ENCODE measurements at places on chromosomes 12 and 14.

DNA sequence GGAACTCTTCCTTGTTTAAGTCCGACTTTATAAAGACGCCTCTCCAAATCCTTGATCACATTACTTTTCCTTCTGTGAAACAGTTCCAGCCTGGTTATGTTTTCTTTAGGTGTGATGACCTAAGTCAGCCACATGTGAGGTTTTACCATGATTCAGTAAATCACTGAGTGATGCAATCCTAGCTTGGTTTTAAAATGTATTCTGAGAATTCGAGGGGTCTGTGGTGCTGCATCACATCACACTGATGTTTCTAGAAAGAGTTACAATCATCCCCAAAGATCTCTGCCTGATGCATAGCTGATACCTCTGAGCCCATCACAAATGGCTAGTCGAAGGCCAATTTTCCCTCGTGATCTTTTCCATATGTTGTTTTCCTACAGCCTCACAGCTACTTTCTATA, 152.7 kb downstream of the ANO2 start:
- no peak for DNase-seq

DNA sequence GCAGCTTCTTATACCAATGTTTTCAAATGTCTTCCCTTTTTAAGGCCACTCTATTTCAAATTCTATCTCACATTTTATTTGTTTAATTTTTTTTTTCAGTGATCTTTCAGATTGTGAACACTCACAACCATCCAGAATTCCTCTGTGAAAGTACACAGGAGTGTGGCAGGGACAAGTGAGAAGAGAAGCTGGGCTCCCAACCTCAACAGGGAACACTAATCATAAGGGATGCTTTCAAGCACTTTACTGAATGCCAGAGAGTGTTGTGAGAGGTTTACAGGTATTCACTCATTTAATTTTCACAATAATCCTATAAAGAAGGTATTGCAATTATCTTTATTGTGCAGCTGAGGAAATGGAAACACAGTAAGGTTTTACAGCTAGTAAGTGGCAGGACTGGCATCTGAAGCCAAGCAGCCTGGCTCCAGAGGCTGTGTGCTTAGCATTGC, 60.1 kb upstream of the PYGL start:
- no peak for DNase-seq

DNA sequence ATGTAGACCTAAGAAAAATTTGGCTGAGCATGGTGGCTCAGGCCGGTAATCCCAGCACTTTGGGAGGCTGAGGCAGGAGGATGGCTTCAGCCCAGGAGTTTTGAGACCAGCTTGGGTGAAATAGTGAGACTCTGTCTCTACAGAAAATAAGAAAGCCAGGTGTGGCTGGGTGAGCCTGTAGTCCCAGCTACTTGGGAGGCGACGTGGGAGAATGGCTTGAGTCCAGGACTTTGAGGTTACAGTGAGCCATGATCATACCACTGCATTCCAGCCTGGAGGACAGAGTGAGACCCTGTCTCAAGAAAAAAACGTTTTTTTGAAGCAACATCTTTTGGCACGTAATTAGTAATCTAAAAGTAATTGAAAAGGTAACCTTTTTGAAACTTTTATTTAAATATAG, 70.9 kb downstream of the FERMT2 start:
- no peak for DNase-seq

DNA sequence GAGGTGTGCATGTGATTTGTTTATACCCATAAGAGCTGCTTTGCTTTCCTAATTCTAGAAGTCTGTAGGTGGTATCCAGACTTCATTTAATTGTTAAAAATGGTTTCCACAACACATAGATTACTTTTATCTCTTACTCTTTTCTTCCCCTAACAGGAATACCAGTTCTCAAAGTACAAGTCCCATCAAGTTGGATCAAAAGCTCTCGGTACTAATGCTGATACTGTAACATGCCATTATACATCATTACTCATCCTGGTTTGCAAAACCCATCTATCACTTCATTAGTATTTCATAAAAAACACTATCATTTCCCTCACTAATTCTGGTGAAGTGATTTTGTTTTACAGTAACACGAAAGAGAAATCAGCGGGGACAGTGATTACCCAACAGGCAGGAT, 94.3 kb downstream of the PPP2R5E start:
- DNase-seq: no peak

GRCh38 chr12:91663310-91663709, 480.7 kb upstream of the DCN start:
- DNase-seq: no peak

GRCh38 chr14:60686865-60687264, 37.3 kb downstream of the SIX4 start:
- DNase-seq: no peak

GRCh38 chr14:72759670-72760069, 134.2 kb downstream of the DPF3 start:
- no peak for DNase-seq

- DNase-seq: peak; percentile 69
Measured at GRCh38 chr12:59452259-59452658, 143.6 kb upstream of the SLC16A7 start.

DNA sequence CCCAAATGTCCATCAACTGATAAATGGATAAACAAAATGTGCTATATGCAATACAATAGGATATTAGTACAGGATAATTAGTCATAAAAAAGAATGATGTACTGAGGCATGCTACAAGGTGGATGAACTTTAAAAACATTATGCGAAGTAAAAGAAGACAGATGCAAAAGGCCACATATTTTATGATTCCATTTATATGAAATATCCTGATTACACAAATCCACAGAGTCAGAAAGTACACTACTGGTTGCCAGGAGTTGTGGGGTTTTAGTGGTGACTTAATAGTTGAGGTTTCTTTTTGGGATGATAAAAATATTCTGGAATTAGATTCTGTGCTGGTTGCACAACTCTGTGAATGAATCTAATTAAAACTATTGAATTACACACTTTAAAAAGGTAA, 12.6 kb downstream of the TRIM9 start:
- DNase-seq: no peak

GRCh38 chr14:102180248-102180998, 40.7 kb downstream of the WDR20 start:
- no peak for DNase-seq

- DNase-seq: no peak
Measured at GRCh38 chr12:100953217-100953616, 158.6 kb downstream of the ANO4 start.

DNA sequence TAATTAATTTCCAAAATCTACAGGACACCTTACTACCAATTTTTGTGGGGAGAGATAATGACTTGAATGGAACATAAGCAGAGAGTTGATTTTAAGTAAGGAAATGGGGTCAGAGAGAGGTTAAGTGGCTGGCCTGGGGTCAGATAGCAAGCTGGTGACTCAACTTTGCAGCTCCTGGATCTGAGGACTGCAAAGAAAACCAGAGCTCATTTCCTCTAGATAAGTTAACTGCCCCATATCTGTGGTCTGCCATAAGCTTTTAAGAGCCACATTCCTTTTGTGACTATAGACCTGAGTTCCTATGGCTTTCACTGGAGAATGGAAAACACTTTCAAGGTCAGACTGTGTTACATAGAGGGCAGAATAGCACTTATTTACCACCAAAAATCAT, 201.2 kb upstream of the PRICKLE1 start:
- peak; percentile 84 for DNase-seq

Data from HS-27A (cell line).